ENCODE measurements at places on chromosomes 11 and 22.
A peak's percentile ranks its signal among the peaks of the same experiment; 100 is the strongest.

GRCh38 chr11:5124891-5125620 is 13.1 kb downstream of the OR52A5 start:
- no peak for DNase-seq

DNA sequence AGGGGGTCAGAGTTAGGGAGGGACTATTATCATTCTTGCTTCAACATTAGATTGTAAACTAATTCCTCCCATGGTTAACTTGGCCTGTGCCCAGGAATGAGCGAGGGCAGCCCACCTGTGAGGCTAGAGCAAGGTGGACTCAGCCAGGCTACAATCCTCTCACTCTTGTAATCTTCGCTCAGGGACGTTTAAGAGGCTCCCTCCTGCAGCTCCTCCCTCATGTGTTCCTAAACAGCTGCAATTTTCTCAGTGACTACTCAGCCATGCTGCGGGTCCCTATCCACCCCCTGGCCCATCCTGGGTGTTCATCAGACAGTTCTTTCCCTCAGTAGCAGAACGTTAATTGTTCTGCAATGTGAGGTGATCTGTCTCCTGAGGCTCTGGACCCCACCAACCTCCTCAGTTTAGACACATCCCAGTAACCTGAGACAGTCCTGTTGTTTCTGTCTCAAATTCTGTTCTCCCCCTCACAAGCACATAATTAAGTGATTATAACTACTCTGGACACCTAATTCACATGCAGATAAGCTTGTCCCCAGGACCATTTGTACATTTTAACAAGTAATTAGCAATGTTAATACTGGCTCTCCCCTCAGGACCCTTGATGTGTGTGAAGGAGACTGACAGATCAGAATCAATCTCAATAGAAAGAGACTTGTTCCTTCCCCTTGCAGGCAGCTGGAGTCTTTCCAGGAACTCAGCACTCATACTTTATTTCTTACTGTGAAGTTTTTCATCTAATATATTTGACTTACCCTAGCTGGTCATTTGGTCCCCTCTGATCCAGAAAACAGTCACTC is 337.2 kb upstream of the B3GAT1 start:
- no peak for DNase-seq

- no peak for DNase-seq
Measured at GRCh38 chr22:42324566-42324965, 54.1 kb upstream of the TCF20 start.

GRCh38 chr22:48894804-48895250 is 932.8 kb downstream of the BRD1 start:
- no peak for DNase-seq

DNA sequence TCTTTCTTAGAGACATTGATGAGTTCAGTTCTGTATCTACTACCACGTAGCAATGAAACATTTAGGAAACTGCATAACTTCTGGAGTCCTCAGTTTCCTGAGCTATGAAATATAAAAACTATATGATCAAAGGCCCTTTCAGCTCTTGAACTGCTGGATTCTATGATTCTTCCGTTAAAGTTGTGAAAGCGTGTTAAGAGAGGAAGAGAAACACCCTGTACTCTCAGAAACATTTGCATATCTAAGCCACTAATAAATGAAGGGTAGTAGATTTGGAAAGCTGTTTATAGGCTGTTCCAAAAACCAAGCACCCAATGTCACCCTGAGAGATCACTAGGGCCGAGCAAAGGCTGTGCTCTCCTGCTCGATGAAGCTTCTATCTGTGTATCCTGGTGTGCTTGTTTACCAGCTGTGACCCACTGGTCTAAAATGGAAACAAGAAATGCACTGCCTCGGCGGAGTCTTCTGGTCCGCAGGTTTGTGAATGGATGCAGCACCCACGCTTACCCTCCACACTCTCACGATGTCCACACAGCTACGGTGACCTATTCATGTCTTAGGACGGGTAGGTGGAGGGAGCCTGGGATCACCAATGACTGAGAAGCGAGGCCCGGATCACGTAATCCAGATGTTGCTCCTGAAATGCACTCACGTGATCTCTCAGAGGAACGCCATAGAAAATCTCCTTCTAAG is 325.8 kb downstream of the OPCML start:
- no peak for DNase-seq

DNA sequence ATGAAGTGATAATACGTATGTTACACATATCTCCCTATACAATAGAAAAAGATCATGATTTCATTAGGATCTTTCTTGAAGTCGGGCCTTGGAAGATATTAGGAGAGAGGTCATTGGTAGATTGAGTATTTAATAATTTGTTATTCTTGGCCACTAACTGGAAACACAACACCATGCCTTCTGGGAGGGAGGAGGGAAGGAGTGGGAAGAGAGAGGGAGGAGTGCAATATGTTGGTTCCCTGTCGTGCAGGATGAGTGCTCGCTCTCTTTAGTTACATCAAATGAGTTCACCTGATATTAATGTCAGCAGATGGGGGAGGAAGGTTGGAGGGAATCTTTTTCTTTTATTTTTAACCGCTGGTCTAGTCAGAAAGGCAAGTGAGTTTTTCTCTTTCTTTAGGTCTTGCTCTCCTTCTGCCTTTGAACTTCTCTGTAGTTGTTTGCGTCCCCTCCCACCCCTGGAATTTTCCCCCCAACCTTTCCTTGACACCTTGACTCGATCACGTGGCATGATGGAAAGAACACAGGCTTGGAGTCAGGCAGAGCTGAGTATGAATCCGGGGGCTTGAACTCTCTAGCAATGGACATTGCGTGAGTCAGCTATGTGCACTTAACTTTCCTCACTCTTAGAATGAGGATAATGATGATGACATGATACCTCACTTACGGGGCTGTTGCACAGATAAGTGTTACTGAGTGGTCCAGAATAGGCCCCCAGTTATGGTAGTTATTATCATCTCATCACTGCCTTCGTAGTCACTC is 6.2 kb downstream of the ADAMTS15 start:
- no peak for DNase-seq

DNA sequence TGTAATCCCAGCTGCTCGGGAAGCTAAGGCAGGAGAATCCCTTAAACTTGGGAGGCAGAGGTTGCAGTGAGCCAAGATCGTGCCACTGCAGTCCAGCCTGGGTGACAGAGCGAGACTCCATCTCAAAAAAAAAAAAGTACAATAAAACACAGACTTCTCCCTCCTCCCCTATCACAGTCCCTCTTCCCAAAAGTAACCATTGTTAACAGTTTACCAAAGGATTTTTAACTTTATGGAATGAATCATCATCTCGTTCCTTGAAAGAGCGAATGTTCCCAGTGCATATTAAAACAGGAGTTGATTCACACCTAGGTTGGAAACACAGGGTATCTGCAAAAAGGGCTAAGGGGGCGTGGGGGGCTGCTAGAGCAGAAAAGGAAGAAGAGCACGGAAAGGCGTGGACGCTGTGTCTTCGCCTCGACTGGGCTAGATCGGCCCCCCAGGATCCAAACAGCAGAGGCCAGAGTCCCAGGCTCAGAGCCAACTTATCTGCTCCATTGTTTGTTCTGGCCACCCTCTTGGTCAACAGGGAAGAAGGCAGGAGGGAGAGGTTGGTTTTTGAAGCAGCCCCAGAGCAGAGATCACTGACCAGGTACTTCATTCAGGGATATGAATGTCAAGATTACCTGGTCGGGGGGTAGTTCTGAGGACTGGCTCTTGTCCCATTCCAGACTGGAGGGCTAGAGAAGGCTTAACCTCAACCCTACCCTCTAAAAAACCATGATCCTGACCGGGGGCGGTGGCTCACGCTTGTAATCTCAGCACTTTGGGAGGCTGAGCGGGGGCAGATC is 2.1 kb upstream of the AHNAK start:
- DNase-seq: no peak

DNA sequence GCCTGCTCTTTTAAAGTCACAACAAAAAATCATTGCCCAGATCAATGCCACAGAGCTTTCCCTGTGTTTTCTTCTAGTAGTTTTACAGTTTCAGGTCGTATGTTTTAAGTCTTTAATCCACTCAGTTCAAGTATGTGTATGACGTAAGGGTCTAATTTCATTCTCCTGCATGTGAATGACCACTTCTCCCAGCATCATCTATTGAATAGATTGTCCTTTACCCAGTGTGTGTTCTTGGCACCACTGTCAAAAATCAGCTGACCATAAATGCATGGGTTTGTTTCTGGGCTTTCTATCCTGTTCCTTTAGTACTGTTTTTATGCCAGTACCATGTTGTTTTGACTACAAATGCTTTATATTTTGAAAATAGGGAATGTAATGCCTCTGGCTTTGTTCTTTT is 28.1 kb downstream of the INTS4 start:
- DNase-seq: no peak

GRCh38 chr11:45109400-45109799 is 37.0 kb upstream of the PRDM11 start:
- DNase-seq: no peak

DNA sequence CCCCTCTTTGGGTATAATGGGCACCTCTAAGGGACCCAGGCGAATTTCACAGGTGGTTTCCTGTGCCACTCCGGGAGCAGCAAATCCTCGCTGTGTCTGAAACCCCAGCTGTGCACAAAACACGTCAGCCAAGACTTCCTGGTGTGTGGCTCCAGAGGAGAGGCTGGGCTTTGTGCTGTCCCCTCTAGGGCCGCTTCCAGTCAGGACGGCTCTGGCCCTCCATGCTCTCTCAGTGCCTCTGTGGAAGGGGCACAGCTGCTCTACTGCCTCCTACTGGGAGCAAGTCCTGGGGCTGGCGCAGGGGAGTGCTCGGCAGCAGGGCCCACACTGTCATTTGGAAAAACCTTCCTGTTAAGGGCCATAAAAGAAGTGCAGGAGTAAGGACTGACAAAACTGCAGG is 23.7 kb upstream of the ARFGAP3 start:
- DNase-seq: no peak

- no peak for DNase-seq
Measured at GRCh38 chr11:79094616-79095015, 346.2 kb downstream of the TENM4 start.

GRCh38 chr22:30718491-30718890 is 23.8 kb downstream of the OSBP2 start:
- DNase-seq: no peak

GRCh38 chr11:108973402-108974162 is 308.7 kb downstream of the DDX10 start:
- no peak for DNase-seq

- peak; percentile 70 for DNase-seq
Measured at GRCh38 chr11:76807206-76807875, 24.2 kb downstream of the TSKU start.

DNA sequence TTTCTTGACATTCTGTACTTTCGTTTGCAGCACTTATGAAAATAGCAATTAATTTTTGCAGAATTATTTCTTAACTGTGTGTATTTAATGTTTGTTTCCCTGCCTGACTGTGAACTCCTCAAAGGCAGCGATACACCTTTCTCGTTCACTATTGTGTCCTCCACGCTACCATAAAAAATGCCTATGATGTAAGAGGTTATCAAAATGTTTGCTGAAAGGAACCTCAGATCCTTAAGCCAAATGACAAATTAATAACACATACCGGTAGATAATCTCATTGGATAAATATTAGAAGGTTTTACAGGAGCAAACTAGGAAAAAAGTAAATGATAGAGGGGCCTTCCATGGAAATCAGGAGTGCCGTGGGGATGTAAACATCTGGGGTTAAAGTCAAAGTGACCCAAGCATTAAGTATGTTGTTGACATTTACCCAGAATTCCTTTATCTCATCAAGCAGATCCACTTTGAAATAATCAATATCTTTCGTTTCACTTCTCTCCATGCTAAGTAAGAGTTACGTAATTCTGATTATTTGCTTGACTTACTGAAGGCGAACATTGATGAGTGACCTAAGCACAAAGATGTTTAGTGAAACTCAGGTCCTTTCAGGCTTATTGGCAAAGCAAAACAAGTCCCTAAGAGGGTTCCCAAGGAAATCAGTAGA is 2.6 kb upstream of the OOSP3 start:
- DNase-seq: no peak

GRCh38 chr11:99881610-99882009 is 805.5 kb upstream of the ARHGAP42 start:
- no peak for DNase-seq

GRCh38 chr22:38860283-38861169 is 11.5 kb downstream of the CBX6 start:
- DNase-seq: no peak

DNA sequence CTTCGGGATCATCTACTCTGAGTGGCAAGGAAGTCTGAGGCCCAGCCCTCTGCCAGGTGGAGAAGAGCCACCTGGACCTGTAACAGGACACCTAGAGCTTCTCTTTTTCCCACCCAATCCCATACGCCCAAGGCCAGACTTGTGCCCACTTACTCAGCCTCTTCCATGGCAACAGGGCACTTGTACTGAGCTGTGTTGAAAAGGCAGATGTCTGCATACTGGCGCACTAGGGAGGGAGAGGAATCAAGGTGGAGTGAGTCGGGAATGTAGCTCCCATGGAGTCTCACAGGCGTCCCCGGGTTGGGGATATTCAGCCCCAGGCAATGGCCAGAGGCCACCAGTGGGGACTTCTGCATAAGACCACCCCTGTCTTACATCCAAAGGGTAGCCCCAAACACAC is 36.1 kb downstream of the TPBGL start:
- DNase-seq: no peak

All from MM.1S (cell line).